ENCODE measurements at places on chromosomes 16 and 17.

DNA sequence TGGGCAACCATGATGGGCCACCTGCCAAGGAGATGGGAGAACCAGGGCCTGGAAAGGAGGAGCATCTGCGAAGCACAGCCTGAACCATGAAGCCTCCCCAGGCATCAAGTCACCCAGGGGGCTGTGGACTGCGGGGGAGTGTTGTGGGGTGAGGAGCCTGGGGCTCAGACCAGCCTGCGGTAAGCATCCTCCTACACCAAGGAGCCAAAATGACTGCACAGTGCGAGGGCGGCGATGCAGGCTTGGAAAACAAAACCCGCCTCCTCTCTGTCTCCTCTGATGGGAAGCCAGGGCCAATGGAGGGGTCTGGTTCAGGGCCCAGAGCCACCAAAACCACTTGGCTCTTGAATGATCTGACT lies 18.1 kb upstream of the MAF start:
- no peak for DNase-seq

DNA sequence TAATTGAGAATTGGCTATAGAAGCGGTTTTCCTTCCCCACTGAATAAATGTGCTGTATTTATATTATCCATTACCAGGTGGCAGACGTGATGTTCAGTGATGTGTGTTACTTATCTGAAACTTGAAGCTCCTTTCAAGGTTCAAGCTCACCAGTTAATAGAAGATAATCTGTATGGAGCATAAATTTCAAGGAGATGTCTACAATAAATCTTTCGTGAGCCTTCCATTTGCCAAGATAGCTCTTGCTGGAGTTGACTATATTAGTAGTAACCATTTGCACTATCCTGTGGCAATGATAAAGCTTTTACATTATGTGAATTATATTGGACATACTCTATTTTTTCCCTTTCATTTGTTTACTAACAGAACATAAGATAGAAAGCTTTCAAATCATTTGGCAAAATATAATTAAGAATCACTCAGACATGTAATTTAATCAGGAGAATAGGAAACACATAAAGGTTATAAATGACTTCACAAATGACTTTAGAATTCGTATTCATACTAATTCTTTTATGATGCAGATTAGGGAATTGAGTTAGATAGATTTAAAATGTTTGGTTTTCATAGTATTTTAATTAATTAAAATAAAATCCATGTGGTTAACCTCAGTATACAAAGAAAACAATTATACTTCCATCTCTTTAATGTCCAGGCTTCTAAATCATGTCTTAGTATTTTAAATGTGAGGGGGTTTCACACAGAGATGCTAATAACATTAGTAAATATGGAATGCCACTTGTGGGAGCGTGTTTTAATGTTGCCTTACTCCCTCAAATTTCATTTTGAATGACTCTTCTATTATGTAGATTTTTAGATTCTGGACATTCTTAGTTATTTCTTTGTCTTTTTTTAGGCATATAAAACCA lies 664.4 kb upstream of the CDH8 start:
- DNase-seq = peak; percentile 3

DNA sequence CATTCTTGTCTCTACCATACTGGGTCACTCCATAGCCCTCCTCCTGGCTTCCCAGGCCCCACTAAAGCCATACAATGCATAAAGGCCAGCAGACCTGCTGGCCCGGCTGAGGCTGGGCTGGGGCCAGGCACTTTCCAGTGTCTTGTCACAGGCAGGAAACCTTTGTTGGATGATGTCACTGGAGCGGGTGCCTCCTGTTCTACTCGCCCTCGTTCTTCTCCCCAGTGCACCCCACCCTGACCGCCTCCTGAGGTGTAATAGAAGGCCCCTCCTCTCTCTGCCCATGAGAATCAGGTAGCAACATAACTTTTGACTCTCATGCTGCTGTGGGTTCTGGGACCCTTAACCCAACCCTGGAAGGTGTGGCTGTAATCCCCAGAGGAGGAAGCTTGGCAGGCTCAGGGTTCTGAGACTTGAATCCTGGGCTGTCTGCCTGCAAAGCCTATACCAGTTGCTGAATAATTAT lies 54.2 kb upstream of the IL34 start:
- no peak for DNase-seq

DNA sequence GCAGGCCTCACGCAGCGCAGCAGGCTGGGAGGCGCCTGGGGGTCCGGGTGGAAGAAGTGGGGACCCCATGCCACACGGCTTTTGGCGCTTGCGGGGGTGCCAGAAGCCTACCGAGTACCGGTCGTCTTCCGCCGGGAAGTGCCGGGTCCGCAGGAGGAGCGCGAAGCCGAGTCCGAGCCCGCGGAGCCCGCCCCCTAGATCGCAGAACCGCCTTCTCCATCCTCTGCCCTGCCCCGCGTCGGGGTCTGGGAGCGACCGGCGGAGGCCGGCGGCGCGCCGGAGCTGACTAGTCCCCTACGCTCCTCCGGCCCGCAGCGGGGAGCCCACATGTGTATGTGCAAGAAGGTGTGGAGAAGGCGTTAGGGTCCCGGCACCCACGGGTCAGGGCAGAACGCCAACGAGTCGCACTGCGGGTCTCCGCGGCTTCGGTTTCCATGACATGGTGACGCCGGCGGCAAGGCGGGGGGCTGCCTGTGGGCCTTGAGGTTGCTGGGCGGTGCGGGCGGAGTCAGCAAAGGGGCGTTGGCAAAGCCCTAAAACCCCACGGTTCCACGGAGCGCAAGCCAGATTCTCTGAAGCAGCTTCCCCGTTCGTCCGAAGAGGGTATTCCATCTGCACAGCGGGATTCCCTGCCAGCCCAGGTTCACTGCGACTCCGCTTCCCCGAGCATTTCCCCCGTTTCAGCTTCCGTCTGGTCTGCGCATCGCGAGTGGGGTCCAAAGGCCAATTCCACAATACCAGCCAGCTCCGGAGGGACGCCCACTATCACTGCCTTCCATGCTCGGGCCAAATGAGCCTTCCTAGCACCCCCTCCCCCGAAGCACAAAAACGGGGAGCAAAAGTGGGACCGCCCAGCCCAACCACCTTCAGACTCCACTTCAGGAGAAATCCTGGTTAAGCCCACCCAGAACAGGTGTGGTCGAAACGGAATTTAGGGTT lies 2.3 kb upstream of the LHX1 start:
- DNase-seq = no peak

DNA sequence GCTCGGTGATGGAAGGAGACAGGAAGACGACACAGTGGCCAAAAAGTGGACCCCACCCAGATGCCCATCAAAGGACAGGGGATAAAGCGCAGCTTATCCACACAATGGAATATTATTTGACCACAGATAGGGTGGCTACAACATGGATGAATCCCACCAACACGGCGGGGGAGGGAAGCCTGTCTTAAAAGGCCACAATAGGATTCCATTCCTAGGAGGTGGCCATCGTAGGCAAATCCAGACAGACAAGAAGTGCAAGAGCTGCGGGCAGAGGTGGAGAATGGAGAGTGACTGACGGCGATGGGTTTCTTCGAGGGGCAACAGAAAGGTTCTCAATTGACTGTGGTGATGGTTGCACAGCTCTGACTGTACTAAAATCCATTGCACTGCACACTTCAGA lies 16.0 kb downstream of the SLC38A8 start:
- no peak for DNase-seq

DNA sequence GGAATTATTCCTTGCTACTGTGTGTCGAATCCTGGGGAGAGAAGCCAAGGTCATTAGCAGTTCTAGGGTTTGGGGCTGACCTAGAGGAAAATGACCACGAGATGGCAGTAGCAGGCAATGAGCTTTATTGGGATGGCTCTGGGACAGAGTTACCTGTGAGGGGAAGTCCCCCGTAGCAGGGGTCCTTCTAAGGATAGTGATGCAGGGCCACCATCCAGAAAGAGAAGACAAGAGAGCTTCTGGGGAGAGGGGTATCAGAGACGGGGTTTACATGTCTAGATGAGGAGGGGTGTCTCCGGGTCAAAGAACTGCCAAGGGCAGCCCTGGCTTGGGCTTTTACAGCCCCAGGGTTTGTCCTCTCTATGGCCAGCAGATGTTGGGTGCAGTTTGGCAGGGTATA lies 6.4 kb upstream of the GGT6 start:
- peak; percentile 58 for DNase-seq

DNA sequence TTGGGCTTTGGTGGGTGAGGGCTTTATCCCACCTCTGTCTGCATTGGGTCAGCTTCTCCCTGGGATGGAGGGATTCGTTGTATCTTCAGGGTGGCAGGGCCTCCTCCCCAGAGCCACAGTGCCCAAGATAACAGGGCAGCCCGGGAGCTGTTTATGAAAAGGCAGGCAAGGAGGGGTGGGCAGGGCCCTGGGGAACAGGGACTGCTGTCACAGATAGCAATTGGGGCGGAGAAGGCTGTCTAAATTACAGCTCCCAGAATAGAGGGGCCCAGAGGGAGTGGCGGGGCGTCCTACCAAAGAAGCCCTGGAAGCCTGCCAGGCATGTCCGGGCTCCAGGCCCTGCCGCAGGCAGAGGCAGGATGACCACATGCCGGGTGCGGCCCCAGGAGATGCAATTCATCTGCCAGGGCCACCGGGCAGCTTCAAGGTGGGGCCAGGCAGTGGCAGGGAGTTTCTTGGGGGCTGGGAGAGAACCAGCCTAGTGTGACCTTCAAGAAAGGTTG lies 18.8 kb upstream of the PHOSPHO1 start:
- peak; percentile 11 for DNase-seq

DNA sequence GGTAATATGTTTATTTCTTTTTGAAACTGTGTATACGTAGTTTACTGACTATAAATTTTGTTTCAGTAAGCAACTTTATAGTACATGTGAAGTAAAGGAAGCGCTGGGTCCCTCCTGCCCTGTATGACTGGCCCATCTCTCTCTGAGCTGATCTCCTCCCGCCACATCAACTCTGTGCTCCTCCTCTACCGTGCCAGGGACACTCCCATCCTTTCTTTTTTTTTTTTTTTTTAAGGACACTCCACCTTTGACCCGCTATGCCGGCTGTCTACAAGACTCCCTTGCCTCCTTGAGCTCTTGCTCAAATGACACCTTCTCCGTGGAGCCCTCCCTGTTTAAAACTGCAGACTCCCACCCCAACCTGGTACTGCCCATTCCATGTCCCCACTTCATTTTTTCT lies 35.5 kb downstream of the ERN1 start:
- DNase-seq = no peak

- peak; percentile 53 for DNase-seq
Measured at GRCh38 chr17:57986841-57987580, 1.0 kb downstream of the VEZF1 start.

DNA sequence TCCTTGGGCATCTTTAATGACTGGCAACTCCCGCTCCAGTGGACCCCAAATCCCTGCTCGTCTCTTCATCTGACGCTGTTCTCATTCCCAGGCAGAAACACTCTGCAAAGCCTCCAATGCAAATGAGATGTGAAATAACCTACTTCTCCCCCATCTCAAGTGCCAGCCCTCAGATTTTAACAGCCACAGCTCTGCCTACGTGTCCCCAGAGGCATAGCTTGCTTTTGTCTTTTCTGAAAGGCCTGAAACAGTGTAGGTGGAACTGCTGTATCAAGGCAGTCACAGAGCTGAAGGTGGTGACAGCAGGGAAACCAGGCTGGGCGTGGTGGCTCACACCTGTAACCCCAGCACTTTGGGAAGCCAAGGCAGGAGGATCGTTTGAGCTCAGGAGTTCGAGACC lies 14.7 kb downstream of the RPH3AL start:
- no peak for DNase-seq

- no peak for DNase-seq
Measured at GRCh38 chr16:58126451-58126961, 2.7 kb downstream of the CFAP20 start.

GRCh38 chr17:28912938-28913333 lies 10.1 kb upstream of the DHRS13 start:
- no peak for DNase-seq

DNA sequence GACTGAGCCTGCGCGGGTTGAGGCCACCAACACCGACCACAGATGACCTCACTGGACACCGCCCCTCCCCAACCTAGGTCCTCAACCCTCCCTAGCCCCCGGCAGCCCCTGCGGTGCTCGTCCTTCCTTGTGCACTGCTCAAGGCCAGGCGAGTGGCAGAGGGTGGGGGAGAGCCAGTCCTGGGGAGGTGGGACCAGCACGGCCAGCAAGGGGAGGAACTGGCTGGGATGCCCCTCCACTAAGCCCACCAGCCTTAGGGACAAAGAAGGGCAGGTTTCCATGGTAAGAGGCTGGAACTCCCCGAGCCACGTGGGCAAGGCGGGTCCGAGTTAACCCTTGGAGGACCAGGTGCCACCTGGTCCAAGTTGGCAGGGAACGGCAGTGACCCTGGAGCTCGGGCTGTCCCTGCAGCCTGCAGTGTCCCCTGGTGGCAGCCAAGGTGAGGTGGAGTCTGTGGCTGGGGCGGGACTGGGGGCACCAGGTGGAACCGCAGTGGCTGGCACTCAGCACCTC lies 9.2 kb downstream of the FSCN2 start:
- peak; percentile 73 for DNase-seq

DNA sequence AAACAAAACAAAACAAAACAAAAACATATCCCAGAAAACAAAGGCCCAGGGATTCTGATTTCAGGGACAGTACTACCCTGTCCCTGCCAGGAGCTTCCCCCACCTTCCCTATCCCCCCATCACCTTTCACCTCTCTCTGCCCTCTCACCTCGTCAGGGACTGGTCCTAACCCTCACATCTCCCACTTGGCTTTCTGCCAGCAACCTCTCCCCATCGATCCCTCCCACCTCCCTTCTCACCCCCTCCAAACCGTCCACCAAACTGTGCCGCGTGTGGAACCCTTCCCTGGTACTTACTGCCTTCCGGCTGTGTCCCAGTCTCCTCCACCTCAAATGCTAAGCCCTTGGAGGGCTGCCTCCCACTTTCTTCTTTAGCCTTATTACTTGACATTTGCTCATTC lies 36.4 kb downstream of the TMEM186 start:
- no peak for DNase-seq

GRCh38 chr16:84498223-84498610 lies 6.2 kb downstream of the MEAK7 start:
- no peak for DNase-seq

DNA sequence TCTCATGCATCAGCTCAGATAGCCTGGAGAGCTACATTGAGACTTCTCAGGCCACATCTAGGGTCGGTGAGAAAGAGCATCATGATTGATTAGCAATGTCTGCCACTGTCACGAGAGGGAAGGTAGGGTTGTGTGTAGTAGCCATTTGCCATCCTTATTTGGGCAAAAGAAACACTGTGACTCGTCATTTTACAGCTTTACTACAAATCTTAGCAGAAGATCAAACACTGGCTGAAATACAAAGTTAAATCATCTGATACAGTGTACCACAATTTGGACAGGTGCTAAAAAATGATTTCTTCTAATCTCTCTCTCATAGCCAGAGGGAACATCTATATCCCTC lies 334.3 kb downstream of the CBLN1 start:
- DNase-seq = no peak

GRCh38 chr17:22303096-22303495 lies 610.8 kb downstream of the KCNJ18 start:
- no peak for DNase-seq
